ENCODE measurements at places on chromosomes 16 and 17.

- DNase-seq, result no peak
Measured at GRCh38 chr17:71472809-71473789, 647.7 kb upstream of the SOX9 start.

DNA sequence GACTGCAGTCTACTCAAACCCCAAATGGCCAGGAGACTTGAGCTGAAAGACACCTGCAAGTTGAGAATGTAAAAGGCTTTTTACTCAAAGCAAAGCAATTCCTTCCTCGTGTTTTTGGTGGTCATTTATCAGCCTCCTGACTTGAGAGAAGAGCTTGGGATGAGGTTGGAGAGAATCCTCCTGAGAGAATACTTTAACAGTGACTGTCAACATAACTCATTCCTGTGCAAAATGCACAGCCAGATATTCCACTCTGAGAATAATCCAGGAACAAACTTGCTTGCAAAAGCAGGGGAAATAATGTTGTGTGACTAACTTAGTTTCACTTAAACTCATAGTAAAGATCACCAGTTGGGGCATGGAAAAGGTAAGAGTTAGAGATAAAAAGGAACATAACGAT is 53.4 kb downstream of the SNTB2 start:
- no peak for DNase-seq

GRCh38 chr16:1771864-1772361 is 570 bp upstream of the NME3 start:
- no peak for DNase-seq

DNA sequence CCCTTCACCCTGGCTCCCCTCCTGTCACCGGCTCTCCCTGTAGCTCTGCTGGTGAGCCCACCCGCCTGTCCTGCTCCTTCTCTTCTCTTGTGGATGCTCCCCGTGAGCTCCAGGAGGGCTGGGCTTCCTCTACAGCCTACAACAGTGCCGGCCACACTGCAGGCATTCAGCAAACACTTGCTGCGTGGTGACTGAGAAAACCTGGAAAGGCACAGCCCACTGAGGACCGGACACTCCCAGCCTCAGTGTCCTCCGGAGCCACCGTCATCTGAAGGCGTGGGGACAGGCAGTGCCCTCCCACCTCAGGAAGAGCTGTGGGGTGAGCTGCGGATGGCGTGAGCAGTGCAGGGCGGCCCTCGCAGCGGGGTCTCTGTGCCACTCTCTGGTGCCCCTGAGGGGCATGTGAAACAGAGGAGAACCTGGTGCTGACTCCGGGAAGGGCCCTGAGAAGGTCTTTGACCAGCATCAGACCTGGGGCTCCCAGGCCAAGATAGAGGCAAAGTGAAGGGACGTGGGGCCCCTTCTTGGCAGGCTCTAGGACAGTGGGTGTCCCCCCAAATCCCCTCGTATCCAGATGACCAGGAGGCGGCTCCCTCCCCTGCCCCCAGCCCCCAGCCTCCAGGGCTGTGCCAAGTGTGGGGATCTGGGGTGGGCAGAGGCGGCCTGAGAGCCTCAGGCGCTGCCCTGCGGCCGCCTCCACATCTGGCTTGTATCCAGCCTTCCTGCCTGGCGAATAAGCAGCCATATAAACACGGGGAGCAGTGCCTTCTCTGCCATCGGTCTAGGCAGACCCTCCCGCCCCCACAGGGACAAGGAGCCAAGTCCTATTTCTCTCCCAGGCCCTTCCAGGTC is 44.0 kb upstream of the PABPN1L start:
- no peak for DNase-seq

- no peak for DNase-seq
Measured at GRCh38 chr17:38705523-38705802, 390 bp downstream of the MLLT6 start.

DNA sequence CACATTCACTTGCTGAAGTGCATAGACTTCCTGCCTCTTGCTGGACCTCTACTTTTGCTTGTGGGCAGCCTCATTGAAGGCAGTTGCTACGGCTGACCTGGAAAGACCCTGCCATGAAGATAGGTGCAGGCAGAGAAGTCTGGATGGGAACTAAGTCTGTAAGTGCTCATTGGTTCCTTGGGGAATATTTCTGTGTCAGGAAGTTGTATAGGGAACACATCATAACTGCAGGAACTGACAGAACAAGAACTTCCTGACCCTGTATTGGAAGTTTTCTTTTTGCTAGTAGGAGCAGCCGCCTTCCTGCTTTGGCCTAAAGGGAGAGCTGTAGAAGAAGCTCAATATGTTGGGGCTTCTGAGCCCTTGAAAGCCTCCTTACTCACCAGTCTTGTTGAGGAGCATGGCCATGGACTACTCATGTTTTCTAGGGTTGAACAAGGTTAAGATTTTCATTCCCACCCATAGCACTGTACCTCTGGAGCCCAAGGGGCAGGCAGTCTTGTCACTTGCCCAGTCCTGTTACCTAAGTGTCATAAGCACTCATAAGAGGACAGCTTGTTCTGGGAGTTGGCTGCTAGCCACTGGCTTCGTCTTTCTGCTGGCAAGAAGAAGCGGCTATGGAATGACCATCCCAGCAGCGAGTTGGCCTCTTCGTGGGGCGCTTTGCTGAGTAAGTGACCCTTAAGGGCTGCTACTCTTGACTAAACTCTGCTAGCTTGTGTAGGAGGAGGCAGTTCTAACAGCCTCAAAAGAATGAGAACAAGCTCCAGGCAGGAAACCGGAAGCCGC is 7.2 kb downstream of the UBFD1 start:
- no peak for DNase-seq

DNA sequence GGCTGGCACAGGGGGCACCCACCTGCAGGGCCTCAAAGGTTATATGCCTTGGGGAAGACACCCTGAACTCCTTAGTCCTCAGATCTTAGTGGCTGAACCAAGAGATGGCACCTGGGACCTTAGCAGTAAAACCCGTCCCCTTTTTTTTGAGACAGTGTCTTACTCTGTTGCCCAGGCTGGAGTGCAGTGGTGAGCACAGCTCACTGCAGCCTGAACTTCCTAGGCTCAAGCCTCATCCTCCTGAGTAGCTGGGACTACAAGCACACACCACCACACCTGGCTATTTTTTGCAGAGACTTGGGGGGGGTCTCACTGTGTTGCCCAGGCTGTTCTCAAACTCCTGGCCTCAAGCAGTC is 237.2 kb downstream of the MRTFB start:
- DNase-seq, result no peak

- DNase-seq, result no peak
Measured at GRCh38 chr17:19830061-19830460, 37.7 kb downstream of the ULK2 start.

GRCh38 chr17:20262226-20263114 is 204.9 kb downstream of the LGALS9B start:
- DNase-seq, result no peak

GRCh38 chr17:67379251-67379630 is 2.2 kb downstream of the PITPNC1 start:
- DNase-seq, result no peak

DNA sequence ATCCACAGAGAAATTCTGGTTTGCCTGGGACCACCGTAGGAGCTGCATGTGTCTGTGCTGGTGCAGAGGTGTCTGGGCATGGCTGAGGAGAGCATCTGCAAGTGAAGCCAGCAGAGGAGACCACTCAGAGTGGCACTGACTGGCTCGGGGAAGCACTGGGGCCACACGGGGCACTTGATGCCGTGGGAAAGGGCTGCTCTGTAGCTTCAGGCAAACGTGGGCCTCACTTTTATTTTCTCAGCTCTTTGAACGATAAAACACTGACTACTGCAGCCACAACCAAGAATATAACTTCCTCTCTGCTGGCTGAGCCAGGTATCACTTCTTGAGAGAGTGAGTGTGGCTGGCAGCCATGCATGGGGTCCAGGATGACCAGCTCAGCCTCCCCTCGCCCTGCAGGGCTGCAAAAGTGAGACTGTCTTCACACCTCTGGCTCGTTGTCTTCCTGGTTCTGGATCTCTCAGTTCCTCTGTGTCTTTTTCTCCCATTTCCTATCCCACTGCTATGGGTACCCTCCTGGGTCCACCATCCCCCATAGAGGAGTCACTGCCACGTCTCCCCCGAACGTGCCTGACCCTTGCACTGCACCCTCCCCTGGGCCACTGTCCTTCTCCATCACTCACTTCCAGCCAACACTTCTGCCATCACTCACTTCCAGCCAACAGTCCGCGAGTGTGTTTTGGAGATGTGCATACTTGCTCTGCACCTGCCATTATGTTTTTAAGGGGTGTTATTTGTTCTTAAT is 201.4 kb upstream of the CHMP6 start:
- no peak for DNase-seq

GRCh38 chr17:10614536-10615155 is 42.5 kb downstream of the MYH3 start:
- no peak for DNase-seq
